ENCODE measurements at places on chromosomes 2 and 18. TPM values are rescaled to one million over a fixed set of nuclear protein-coding genes. Genes with fewer than 3 reads are reported as not detected.

The DUSP2 gene
- 3.5 TPM for total RNA-seq

The TTN gene
- under 0.01 TPM for total RNA-seq

The NXPH2 gene
- total RNA-seq = not detected

The AP1S3 gene
- total RNA-seq = 2.3 TPM

The ASIC4 gene
- total RNA-seq = not detected

The PLEKHA3 gene
- total RNA-seq = 2.0 TPM

The COLEC11 gene
- total RNA-seq = not detected

The ARHGEF33 gene
- total RNA-seq = not detected

Measured in myometrial cell (primary cell).